ENCODE measurements at places on chromosomes 11 and 22. TPM values are rescaled to one million over a fixed set of nuclear protein-coding genes. Genes with fewer than 3 reads are reported as not detected.
A peak's percentile ranks its signal among the peaks of the same experiment; 100 is the strongest.

DNA sequence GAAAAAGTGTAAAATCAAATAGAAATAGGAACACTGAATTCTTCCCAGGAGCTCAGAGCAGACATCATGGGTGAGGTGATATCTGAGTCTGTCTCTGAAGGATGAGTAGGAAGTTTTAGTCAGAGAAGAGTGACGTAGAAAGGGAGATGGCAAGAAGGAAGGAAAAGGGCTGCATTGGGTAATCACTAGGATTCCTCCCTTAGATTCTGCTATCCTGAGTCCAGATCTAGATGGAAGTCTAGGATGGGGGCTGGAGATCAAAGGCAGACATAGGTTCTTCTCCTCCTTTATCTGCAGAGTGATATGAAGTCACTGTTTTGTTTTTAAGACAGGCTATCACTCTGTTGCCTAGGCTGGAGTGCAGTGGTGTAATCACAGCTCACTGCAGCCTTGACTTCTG lies 30.4 kb downstream of the POU2F3 start:
- no peak overlapping the region for H3K4me3 ChIP-seq
- peaks cover 73% of the 10 kb centered on the region for H3K27me3 ChIP-seq
- no peaks in the 10 kb centered on the region for H3K4me1 ChIP-seq
- H3K36me3 ChIP-seq, result no peaks in the 10 kb centered on the region

GRCh38 chr11:134598368-134598767 lies 186.3 kb upstream of the B3GAT1 start:
- H3K4me1 ChIP-seq, result no peaks in the 10 kb centered on the region
- peaks cover 5% of the 10 kb centered on the region for H3K36me3 ChIP-seq
- no peak for DNase-seq
- no peak overlapping the region for H3K4me3 ChIP-seq
- H3K27ac ChIP-seq, result no peak overlapping the region

DNA sequence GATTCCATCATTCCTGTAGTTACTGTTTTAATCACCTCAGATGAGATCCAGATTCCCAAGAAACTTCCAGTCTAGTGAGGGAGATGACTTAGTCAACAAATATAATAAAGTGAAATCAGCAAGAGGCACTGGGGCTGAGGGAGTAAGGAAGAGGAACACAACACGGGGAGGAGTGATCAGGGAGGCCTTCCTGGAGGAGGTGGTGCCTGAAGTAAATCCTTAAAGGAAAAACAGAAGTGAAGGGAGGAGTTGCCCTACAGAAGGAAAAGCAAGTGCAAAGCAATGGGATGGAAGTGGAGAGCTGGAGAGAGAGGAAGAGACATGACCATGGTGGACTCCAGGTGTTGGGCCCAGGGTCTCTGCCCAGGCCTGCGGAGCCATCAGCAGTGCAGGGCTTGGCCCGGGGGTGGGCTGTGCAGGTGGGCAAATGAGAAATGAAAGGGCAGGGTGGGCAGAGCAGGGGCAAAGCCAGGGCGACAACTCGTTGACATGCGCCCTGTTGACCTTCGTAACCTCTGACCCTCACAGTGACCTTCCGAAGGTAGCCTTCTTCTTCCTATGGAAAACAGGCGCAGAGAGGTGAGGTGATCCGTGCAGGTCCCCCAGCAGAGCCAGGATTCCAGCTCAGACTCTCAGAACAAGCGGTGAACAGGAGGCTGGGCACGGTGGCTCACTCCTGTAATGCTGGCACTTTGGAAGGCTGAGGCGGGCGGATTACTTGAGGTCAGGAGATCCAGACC lies 12.1 kb upstream of the PPARA start:
- H3K4me1 ChIP-seq, result no peaks in the 10 kb centered on the region
- no peak overlapping the region for H3K4me3 ChIP-seq
- H3K27me3 ChIP-seq, result peaks cover 14% of the 10 kb centered on the region
- H3K27ac ChIP-seq, result no peak overlapping the region
- no peak for DNase-seq

GRCh38 chr11:22713336-22713735 lies 46.9 kb downstream of the GAS2 start:
- no peak overlapping the region for H3K27ac ChIP-seq
- H3K36me3 ChIP-seq, result no peaks in the 10 kb centered on the region
- no peaks in the 10 kb centered on the region for H3K27me3 ChIP-seq
- DNase-seq, result no peak

DNA sequence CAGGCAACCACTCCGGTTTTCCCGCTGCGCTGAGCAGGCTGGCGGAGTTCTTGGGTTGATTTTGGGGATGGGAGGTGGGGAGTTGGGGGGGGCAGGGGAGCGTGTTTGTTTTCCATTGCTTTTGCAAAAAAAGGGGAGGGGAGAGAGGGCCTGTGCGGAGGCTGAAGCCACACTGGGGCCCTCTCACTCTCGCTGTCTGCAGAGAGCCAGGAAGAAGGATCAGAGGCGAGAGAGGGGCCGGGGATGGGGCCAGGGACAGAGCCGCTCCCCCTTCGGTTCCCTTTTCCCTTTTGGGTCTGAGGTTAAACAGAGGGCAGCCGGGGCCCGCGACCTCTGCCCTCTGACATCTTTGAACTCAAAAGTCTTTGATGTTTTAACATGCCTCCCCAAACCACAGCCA lies 17.4 kb upstream of the H19 start:
- no peaks in the 10 kb centered on the region for H3K27me3 ChIP-seq
- no peaks in the 10 kb centered on the region for H3K4me1 ChIP-seq
- no peaks in the 10 kb centered on the region for H3K36me3 ChIP-seq
- H3K27ac ChIP-seq, result no peak overlapping the region
- H3K4me3 ChIP-seq, result no peak overlapping the region

- peak; percentile 21 for DNase-seq
- H3K36me3 ChIP-seq, result no peaks in the 10 kb centered on the region
- H3K27me3 ChIP-seq, result no peaks in the 10 kb centered on the region
- peaks cover 8% of the 10 kb centered on the region for H3K4me1 ChIP-seq
Observed at GRCh38 chr11:11400635-11401232, 47.7 kb upstream of the CSNK2A3 start.

GRCh38 chr11:69949327-69949726 lies 128.8 kb upstream of the ANO1 start:
- peaks cover 18% of the 10 kb centered on the region for H3K36me3 ChIP-seq
- peak overlapping the region; percentile 98 for H3K27ac ChIP-seq

DNA sequence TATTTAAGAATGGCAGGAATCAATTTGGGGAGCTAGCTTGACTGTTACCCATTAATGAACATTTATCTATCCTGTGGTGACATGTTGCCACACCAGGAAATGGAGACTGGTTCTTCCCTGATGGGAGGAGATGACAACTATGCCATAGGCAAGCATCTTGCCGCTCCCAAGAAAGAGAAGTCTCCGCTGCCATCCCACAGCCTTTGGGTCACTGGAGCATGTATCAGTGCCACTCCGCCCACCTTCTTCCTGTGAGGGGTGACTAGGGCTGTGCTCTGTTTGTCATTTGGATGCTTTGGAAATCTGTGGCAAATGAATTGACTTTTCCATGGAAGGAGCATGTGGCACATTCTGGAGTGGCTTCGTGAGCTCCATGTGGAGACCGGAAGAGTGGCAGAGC lies 6.5 kb downstream of the STIP1 start:
- no peak overlapping the region for H3K4me3 ChIP-seq
- H3K36me3 ChIP-seq, result peaks cover 73% of the 10 kb centered on the region
- no peak overlapping the region for H3K27ac ChIP-seq
- peaks cover 7% of the 10 kb centered on the region for H3K4me1 ChIP-seq
- no peak for DNase-seq

GRCh38 chr22:20196094-20196842 lies 45.4 kb upstream of the CCDC188 start:
- no peaks in the 10 kb centered on the region for H3K4me1 ChIP-seq
- H3K4me3 ChIP-seq, result no peak overlapping the region
- H3K27me3 ChIP-seq, result peaks cover 4% of the 10 kb centered on the region

DNA sequence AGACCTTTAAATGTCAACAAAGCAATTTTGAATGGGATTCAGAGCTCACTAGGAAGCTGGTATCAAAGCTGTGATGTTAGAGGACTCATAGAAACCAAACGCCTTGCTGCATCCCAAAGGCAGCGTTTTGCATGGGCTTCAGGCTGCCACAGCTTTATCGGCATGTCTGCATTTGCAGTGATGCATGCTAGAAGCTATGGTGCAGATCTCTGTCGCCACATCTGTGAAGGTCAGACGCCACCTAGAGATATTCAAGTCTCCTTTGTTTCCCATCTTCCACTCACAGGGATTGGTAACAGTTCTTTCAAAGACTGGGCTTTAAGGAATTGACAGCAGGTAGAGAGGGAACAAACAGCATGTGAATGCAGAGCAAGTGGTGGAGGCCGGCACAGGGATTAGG lies 47.8 kb downstream of the NTM start:
- no peak overlapping the region for H3K27ac ChIP-seq
- no peaks in the 10 kb centered on the region for H3K36me3 ChIP-seq
- no peak for DNase-seq
- no peaks in the 10 kb centered on the region for H3K4me1 ChIP-seq
- H3K4me3 ChIP-seq, result no peak overlapping the region
- H3K27me3 ChIP-seq, result no peaks in the 10 kb centered on the region

GRCh38 chr11:81039916-81040524 lies 1599.2 kb upstream of the TENM4 start:
- no peaks in the 10 kb centered on the region for H3K27me3 ChIP-seq
- no peaks in the 10 kb centered on the region for H3K4me1 ChIP-seq
- no peak overlapping the region for H3K4me3 ChIP-seq
- no peak overlapping the region for H3K27ac ChIP-seq

- no peak for DNase-seq
- H3K27me3 ChIP-seq, result no peaks in the 10 kb centered on the region
- H3K27ac ChIP-seq, result no peak overlapping the region
Observed at GRCh38 chr11:10522921-10523320, 18.1 kb downstream of the RNF141 start.

- H3K36me3 ChIP-seq, result no peaks in the 10 kb centered on the region
- H3K27ac ChIP-seq, result no peak overlapping the region
- H3K4me1 ChIP-seq, result no peaks in the 10 kb centered on the region
- no peaks in the 10 kb centered on the region for H3K27me3 ChIP-seq
Observed at GRCh38 chr11:105054723-105055493, 9.8 kb upstream of the CARD16 start.

- H3K27ac ChIP-seq, result no peak overlapping the region
- no peak overlapping the region for H3K4me3 ChIP-seq
- H3K36me3 ChIP-seq, result no peaks in the 10 kb centered on the region
- no peaks in the 10 kb centered on the region for H3K4me1 ChIP-seq
- no peak for DNase-seq
Observed at GRCh38 chr22:20229916-20230775, 38.0 kb downstream of the RTN4R start.

GRCh38 chr11:134785059-134785458 lies 373.0 kb upstream of the B3GAT1 start:
- H3K4me1 ChIP-seq, result no peaks in the 10 kb centered on the region
- H3K27ac ChIP-seq, result no peak overlapping the region
- no peak for DNase-seq

DNA sequence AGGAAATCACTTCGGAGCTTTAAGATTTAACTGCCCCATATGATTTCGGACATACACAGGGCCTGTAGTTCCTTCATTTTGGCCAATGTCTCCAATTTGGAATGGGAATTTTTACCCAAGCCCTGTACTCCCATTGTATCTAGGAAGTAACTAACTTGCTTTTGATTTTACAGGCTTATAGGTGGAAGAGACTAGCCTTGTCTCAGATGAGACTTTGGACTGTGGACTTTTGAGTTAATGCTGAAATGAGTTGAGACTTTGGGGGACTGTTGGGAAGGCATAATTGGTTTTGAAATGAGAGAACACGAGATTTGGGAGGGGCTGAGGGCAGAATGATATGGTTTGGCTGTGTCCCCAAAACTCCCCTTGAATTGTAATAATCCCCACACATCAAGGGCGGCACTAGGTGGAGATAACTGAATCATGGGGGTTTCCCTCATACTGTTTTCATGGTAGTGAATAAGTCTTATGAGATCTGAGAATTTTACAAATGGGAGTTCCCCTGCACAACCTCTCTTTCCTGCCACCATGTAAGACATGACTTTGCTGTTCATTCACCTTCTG lies 130.5 kb downstream of the LARGE1 start:
- no peak for DNase-seq
- H3K27ac ChIP-seq, result no peak overlapping the region
- no peaks in the 10 kb centered on the region for H3K27me3 ChIP-seq
- no peaks in the 10 kb centered on the region for H3K4me1 ChIP-seq
- no peak overlapping the region for H3K4me3 ChIP-seq

- no peak for DNase-seq
- H3K4me3 ChIP-seq, result no peak overlapping the region
- H3K27ac ChIP-seq, result no peak overlapping the region
- H3K36me3 ChIP-seq, result no peaks in the 10 kb centered on the region
- H3K27me3 ChIP-seq, result peaks cover 14% of the 10 kb centered on the region
Observed at GRCh38 chr11:116833491-116833815, 3.7 kb downstream of the APOC3 start.

GRCh38 chr11:112968941-112969713 lies 7.9 kb downstream of the NCAM1 start:
- no peak for DNase-seq
- H3K27ac ChIP-seq, result no peak overlapping the region
- no peaks in the 10 kb centered on the region for H3K36me3 ChIP-seq
- peaks cover 23% of the 10 kb centered on the region for H3K4me1 ChIP-seq

GRCh38 chr11:63583357-63583677 lies 20.1 kb upstream of the PLAAT2 start:
- peak overlapping the region; percentile 86 for H3K27ac ChIP-seq
- peaks cover 89% of the 10 kb centered on the region for H3K36me3 ChIP-seq
- H3K4me3 ChIP-seq, result no peak overlapping the region
- no peaks in the 10 kb centered on the region for H3K27me3 ChIP-seq

DNA sequence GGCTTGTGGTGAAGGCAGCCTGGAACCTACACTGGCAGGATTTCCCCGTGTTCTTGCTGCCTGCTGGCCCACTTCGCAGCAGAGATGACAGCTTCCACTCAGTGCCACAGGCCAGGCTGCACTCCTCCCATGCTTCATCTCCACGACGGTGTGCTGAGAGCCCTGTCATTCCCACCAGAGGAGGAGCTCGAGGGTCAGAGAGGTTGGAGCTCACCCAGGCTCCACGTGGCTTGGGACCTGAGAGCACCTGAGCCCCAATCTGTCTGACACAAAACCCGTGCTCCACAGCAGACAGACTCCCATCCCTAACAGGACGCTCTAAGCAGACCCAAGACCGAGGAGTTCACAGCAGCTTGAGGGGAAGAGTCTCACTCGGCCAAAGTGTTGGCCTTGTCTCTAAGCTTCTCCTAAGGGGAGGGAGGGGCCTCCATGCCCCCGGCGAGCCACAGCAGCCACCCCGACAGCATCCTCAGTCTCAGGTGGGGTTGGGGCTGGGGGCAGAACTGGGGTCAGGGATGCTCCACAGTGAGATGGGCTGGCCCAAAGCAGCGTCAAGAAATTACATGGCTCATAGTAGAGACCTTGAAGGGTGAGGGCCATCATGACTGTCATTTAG lies 10.7 kb downstream of the LRFN4 start:
- H3K4me1 ChIP-seq, result no peaks in the 10 kb centered on the region
- no peaks in the 10 kb centered on the region for H3K27me3 ChIP-seq
- peaks cover 28% of the 10 kb centered on the region for H3K36me3 ChIP-seq
- H3K4me3 ChIP-seq, result no peak overlapping the region
- no peak overlapping the region for H3K27ac ChIP-seq
- DNase-seq, result no peak

GRCh38 chr11:105774899-105775298 lies 165.0 kb downstream of the GRIA4 start:
- H3K27ac ChIP-seq, result no peak overlapping the region

- H3K4me3 ChIP-seq, result no peak overlapping the region
- H3K27ac ChIP-seq, result no peak overlapping the region
Observed at GRCh38 chr11:714436-714835, 8.4 kb downstream of the EPS8L2 start.

The OR2D2 gene
- not detected for total RNA-seq

The ZBTB44 gene
- 29.7 TPM for total RNA-seq

The PSMD13 gene
- total RNA-seq, result 165 TPM

The OSBPL5 gene
- total RNA-seq, result 6.1 TPM

The PKNOX2 gene
- total RNA-seq, result not detected

The C22orf31 gene
- total RNA-seq, result not detected

The KLHL35 gene
- total RNA-seq, result 1.3 TPM

The SCO2 gene
- total RNA-seq, result 3.6 TPM

The EXT2 gene
- 67.3 TPM for total RNA-seq

The FXYD6 gene
- total RNA-seq, result 0.61 TPM

All from Calu3 (cell line).